ENCODE measurements at places on chromosomes 1 and 21.

- DNase-seq, result no peak
These were observed 47.9 kb downstream of the GON4L start for GRCh38 chr1:155809088-155809487.

DNA sequence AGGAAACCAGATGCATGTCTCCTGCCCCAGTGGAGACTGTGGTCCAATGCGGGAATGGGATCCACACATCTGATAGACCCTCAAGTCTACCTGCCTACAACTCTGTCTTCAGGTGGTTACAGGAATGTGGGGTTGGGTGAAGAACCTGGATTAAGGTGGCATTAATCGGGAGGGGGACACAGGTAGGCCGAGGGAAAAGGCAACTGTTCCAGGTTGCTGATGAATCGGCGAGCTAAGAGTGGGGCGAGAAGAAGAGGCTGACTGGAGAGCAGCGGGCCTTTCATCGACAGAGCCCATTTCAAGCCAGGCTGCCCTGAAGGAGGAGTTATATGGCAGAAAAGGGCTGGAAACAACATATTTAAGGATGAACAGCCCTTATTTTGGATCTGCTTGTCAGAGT lies 836 bp downstream of the CD2 start:
- DNase-seq, result no peak

DNA sequence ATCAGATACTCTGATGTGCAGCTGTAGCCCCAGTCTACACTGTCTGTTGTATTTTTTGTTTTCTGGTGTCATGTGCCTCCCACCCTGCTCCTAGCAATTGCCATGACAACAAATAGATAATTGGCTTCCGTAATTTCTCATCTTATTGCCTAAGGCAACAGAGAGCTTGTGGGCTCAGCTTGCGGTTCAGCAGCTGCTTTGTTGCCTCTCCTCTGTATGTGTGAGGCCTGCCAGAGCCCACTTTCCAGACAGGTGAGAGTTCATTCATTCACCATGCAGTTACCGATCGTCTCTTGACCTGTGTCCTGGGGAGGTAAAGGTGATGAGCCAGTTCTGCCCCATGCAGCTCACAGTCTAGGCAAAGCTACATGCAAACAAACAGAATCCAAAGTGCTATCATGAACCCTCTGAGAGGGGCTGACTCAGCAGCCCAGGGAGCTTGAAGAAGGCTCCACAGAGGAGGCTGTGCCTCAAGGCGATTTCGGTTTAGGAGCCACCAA lies 11.9 kb downstream of the LGALS8 start:
- DNase-seq, result no peak

GRCh38 chr1:54465351-54465811 lies 59.2 kb upstream of the SSBP3 start:
- no peak for DNase-seq

GRCh38 chr1:31335007-31335406 lies 37.9 kb downstream of the FABP3 start:
- no peak for DNase-seq

DNA sequence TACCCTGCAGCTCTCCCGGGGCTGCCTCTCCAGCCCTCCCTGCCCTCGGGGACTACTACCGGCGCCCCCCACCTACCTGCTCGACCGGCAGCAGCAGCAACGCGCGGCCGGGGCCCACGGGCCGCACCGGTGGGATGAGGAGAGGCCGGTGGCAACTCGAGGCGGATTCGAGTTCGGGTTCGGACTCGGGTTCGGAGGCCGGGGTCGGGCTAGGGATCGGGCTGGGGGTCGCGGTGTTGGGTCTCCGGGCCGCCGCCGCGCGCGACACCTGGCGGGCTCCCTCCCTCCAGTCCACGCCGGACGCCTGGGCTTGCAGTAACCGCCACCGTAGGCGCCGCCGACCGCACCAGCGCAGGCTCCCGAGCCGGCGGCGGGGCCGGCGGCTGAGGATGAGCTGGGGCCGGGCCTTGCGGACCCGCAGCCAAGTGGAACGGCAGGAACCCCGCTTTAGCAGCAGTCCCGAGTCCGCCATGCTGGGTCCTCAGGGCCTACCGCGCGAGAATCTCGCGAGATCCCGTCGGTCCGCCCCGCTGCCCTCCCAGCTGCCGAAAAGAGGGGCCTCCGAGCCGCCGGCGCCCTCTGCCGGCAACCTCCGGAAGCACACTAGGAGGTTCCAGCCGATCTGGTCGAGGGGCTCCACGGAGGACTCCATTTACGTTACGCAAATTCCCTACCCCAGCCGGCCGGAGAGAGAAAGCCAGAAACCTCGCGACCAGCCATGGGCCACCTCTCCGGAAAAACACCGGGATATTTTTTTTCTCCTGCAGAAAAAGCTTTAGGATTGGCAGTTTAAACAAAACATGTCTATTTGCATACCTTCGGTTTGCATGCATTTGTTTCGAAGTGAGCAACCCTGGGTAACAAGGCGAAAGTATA lies at the start of gene NOL9:
Gene NOL9 (minus strand): TSS at position 483 of the 876 bp plus-strand sequence. CDS start 11 bp downstream, at position 472.
- DNase-seq, result peak; percentile 20

DNA sequence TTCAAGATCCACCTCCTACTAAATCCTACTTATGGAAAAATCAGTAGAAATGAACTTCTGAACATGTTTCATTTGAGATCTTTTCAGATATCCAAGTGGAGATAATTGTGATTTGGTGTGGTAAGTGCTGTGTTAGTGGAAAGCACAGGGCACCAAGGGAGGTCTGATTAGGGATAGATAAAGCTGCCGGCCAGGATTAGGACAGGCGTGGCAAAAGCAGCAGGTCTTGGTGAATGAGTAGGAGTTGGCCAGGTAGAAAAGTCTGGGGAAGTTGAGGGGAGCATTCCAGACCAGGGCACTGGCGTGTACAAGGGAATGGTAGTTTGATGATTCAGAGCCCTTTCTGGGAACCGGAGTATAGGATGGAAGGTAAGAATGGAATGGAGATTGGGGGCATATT lies 47.8 kb downstream of the AZIN2 start:
- no peak for DNase-seq

GRCh38 chr1:25443030-25443699 lies 12.5 kb downstream of the MACO1 start:
- no peak for DNase-seq

DNA sequence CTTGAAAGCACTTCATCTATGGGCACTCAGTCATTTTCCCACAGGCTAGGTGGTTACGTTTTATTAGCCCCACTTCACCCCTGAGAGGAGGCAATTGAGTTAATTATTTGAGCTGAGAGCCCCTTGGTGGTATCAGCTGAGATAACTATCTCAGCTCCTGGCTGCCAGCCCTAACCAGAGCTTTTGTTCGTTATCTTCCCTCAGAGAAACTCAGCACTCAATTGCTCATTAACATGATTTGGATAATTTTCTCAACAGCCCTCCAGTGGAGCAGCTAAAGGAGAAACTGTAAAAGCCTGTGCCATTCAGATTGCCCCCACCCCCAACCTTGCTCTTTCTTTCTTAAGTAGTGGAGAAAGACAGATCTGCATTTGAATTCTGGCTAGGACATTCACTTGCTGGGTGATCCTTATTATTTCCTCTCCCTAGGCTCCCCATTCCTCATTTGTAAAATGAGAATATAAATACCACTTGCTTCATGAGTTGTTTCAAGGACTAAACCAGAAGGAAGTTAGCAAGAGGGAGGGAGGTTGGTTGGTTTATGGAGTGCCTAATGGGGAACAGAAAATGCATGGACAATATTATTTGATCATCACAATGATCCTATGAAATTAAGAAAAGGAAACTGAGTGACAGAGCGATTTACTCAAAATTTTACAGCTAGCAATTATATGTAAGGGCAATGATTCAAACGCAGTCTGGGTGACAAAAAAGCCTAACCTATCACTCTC lies 218.7 kb upstream of the FGGY start:
- no peak for DNase-seq
